ENCODE measurements at places on chromosomes 3 and 15.

DNA sequence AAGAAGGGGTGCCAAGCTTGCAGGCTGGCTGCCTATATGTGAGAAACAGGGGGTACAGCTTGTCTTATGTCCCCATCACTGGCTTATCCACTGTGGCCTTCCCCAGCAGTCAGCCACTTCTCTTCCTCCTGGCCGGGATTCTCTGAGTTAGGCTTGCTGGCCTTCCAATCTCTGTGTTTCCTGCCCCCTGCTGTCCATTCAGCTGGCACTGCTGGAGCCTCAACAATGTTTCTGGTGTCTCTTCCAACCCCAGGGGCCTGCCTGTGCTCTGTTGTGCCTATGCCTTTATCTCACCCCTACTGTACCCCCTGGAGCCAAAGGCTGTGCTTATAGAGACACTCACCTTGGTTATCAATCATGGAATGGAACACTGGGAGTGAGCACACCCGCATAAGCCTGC, 36.5 kb downstream of the ANAPC13 start:
- DNase-seq, result no peak

GRCh38 chr15:80582816-80583423, 112.2 kb upstream of the ABHD17C start:
- DNase-seq, result no peak

DNA sequence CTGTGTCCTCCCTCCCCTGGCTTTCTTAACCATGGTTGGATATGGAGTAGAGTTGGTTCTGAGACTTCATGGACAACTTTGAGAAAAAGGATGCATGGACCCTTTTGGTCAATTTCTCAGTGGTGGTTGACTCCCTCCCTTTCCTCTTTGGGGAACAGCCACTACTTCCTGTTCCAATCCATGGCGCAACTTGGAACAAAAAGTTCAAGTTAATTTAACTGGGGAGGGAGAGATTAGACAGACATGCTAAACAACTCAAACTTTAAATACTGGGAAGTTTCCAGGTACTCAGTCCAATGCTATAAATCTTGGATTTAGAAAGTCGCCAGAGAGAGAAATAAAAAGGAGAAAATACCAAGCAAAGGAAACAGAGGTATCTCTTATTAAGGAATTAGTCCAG, 202.2 kb downstream of the PDZRN3 start:
- DNase-seq, result no peak

GRCh38 chr3:168884353-168884903, 779.1 kb downstream of the MECOM start:
- no peak for DNase-seq

- DNase-seq, result no peak
Observed at GRCh38 chr15:70026991-70027390, 70.7 kb downstream of the TLE3 start.

GRCh38 chr15:73195166-73195565, 142.9 kb downstream of the NEO1 start:
- DNase-seq, result no peak

DNA sequence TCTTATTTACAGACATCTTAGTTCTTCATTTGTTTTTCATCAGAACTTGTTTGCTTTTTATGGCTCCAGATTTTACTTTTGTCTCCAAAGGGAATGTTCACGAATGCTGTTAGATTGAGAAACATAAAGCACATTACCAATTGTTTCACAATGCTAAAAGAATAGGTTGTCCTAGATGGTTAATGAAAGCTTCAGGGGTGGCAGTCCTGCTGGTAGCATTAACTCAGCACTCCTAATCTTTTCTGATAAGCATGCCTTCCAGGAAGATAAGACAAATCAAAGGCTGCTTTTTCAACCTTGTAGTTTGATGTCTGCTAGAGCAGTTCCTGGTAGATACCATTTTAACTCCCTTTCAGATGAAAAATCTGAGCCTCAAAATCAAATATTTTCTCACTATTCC, 619.4 kb downstream of the PYDC2 start:
- no peak for DNase-seq

- DNase-seq, result no peak
Observed at GRCh38 chr3:158453865-158454264, 117.1 kb upstream of the MLF1 start.

DNA sequence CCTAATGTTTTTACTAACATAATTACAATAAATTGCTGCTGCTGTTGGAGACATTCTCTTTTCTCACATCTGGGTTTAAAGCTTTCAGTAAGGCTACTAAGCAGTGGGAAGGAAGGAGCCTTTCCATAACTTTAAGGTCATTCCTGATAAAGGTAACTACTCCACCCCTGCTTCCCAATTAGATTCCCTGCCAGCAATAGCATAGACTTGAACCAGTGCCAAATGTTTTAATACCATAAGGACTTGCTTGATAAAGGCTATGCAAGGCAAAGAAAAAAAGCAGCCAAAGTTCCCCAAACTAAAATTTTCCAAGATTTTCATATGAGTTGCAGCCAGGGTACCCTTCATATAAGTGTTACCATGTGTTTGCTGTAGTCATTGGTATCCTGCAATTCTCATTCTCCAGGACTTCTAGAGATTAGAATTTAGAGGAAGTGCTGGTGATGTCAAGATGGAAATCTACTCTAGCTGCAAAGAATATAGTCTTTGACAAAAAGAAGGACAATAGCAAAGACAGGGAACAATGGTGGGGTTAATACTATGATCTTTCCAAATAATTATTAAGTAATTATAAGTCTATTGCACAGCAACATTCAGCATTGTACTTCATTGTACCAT, 106.1 kb downstream of the FILIP1L start:
- DNase-seq, result no peak

All from type B pancreatic cell (in vitro differentiated cells).